ENCODE measurements at places on chromosomes 11 and 22.

DNA sequence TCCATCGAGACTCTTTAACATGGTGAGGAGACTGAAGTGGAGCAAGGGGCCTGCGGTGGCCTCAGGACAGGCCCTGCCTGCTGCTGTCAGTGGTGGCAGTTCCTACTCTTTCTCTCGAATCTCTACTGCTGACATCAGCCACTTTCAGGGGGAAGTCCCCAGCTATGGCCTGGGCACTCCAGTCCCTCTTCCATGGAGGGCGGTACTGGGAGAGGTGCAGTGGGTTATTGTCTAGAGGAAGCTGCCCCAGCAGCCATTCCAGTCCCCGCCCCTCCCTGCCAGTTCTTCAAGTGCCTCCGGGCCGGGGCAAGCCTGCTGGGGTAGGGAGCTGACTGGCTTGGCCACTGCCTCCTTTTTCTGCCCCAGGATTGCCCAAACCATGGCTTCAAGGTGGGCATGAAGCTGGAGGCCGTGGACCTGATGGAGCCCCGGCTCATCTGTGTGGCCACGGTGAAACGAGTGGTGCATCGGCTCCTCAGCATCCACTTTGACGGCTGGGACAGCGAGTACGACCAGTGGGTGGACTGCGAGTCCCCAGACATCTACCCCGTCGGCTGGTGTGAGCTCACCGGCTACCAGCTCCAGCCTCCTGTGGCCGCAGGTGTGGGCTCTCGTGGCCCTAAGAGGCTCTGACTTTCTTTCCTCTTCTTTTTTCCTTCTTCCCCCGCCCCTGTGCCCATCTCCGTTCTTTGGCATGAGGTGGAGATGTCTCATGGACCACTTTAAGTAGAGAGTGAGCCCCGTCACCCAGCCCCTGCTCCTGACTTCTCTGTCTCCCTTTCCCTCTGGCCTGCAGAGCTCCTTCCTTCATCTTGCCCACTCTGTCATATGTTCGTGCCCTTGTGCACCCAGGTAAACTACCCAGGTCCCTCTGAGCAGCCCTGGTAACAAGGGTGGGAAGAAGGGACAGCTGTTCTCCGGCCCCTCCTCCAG, 13.7 kb downstream of the CHADL start:
- DNase-seq: no peak

GRCh38 chr11:109707411-109707810, 285.4 kb downstream of the C11orf87 start:
- no peak for DNase-seq

DNA sequence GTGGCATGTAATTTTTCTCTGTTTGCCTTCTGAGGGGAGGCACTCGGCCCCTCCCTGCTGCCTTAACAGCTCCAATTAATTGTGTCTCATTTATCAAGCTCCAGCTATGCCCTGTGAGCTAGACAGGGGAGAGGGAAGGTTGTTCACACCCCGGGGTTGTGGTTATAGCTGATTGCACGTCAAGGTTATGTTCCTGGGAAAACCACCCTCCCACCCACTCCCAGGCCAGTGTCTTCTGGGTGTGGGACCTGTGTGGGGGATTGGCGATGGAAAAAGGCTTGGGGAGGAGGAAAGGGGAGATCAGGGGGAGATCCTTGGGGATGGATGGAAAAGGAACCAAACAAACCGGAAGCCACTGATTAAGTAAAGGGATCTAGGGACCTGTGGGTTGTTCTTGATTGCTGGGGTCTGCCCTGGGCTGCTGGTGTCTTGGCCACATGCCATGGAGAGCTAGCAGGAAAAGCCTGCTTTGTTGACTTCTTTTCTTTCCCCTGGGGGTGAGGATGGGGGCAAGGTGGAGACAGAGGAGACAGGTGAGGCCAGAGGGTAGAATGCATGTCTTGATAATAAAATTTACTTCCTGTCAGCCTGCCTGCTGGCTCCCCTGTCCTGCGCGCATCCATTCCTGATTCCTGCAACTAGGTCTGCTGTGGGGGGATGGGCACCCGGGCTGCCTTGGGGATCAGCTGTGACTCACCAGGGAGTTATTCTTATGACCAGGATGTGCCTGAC, 13.5 kb upstream of the SORL1-AS1 start:
- DNase-seq: peak; percentile 38

DNA sequence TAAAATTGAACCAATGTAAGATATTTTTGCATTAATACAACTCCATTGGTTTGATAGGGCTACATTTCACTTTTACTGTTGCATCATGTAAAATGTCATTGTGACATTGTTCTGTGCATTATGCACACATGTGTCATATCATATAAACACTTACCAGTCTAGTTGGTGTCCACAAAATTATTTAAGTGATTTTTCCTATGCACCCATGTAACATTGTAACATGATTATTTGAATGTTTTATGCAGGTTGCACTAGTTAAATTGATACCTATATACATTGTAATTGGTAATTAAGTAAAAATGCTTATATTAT, 9.6 kb upstream of the BIRC3 start:
- DNase-seq: no peak

GRCh38 chr11:44199298-44199697, 103.8 kb downstream of the EXT2 start:
- no peak for DNase-seq
